ENCODE measurements at places on chromosomes 5 and 9. TPM values are rescaled to one million over a fixed set of nuclear protein-coding genes. Genes with fewer than 3 reads are reported as not detected.

BTNL8 gene
- total RNA-seq, result not detected

SOWAHA gene
- 0.88 TPM for total RNA-seq

ABCA1 gene
- total RNA-seq, result 0.76 TPM

C9orf78 gene
- total RNA-seq, result 24.5 TPM

DNLZ gene
- total RNA-seq, result 22.5 TPM

PCDHGA7 gene
- total RNA-seq, result 0.73 TPM

FLT4 gene
- not detected for total RNA-seq

CDH6 gene
- 3.8 TPM for total RNA-seq

SPINK6 gene
- total RNA-seq, result not detected

RANBP17 gene
- total RNA-seq, result 117 TPM

GPR151 gene
- total RNA-seq, result not detected

SPACA9 gene
- 2.5 TPM for total RNA-seq

FSTL4 gene
- total RNA-seq, result 0.71 TPM

TUBB4B gene
- total RNA-seq, result 360 TPM

SAXO1 gene
- not detected for total RNA-seq

DMRT3 gene
- not detected for total RNA-seq

GADD45G gene
- 0.95 TPM for total RNA-seq

IRX2 gene
- not detected for total RNA-seq

RNF44 gene
- 76.9 TPM for total RNA-seq

COX7C gene
- total RNA-seq, result 730 TPM

BTNL9 gene
- total RNA-seq, result 5.0 TPM

DOK3 gene
- 14.5 TPM for total RNA-seq

OLFML2A gene
- 0.88 TPM for total RNA-seq

CDO1 gene
- total RNA-seq, result not detected

SLC6A19 gene
- not detected for total RNA-seq

GPR21 gene
- 3.1 TPM for total RNA-seq

LCP2 gene
- not detected for total RNA-seq

TEK gene
- total RNA-seq, result not detected
